ENCODE measurements at places on chromosomes 16 and 17.

GRCh38 chr17:80987941-80988461 is 3.6 kb upstream of the CHMP6 start:
- no peak for DNase-seq

DNA sequence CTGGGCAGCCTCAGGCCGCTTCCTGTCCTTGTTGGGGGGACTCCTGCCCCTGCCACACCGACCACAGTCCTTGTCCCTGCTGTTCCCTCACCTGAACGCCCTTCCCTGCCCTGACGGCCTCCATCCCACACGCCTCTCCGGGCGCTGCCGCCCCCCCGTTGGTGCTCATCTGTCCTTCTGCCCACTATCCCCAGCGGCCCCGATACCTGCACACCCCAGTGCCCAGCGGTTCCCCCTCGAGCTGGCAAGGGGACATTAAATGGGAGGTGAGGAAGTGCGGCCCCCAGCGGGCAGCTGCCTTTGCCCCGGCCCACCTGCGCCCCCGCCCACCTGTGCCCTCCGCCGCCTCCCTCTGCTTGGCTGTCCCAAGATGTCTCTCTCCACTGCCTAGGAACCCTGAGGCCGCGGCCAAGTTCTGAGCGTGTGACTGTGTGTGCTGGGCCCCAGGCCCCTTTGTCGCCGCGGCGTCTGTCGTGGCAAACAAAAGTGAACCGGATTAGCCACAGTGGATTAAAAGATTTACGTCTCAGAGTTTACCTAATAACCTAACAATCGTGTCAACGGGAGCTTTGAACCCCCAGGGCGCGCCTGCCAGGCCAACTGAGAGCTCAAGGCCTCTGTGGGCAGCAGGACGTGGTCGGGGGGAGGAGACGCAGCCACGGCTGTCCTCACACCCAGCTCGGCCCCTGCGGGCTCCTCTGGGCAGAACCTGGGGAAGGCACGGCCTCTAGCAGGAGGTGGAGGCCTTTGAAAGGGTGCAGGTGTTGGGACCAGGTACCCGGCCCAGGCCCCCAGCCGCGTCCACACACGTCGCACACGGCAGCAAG is 7.6 kb upstream of the AXIN1 start:
- DNase-seq: no peak

DNA sequence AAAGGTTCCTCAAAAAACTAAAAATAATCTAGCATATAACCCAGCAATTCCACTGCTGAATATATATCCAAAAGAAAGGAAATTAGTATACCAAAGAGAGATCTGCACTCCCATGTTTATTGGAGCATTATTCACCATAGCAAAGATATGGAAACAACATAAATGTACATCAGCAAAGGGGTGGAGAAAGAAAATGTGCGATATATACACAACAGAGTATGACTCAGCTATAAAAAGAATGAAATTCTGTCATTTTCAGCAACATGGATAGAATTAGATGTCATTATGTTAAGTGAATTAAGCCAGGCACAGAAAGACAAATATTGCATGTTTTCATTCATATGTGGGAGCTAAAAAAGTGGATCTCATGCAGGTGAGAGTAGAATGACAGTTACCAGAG is 279.6 kb upstream of the AXIN2 start:
- no peak for DNase-seq

GRCh38 chr17:80124351-80124981 is 22.5 kb downstream of the EIF4A3 start:
- no peak for DNase-seq

DNA sequence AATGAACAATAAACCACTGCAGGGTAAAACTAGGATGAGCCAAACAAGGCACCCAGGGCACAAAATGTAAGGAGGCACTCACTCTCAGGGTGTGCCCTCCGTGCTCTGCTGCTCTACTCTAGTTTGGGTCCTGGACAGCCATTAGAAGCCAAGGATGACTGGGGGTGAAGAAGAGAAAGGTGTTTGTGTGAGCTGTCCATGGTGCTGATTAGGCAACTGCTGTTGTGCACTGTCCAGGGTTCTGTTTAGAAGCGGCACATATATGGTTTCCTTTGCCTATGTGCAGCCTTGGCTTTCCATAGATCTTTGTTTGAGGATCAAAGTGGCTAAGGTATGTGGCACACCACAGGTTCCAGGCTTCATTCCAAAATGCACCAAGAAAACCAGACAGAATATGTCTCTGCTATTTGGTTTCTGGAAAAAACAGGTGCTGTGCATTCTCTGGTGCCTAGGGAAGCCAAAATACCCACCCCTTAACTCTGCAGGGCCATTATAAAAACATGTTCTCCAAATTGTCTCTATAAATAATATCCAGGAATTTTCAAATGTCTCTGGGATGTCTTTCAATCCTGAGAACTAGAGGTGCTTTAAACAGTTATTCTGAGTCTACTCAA is 123.5 kb downstream of the CBLN1 start:
- peak; percentile 74 for DNase-seq

- DNase-seq: no peak
These were observed 29.7 kb downstream of the STAT5B start for GRCh38 chr17:42246515-42246914.

Measured in hematopoietic multipotent progenitor cell treated with erythropoietin and hydrocortisone succinate and interleukin-3 and kit ligand, for 6 days (in vitro differentiated cells).